ENCODE measurements at places on chromosomes 1 and 21.

DNA sequence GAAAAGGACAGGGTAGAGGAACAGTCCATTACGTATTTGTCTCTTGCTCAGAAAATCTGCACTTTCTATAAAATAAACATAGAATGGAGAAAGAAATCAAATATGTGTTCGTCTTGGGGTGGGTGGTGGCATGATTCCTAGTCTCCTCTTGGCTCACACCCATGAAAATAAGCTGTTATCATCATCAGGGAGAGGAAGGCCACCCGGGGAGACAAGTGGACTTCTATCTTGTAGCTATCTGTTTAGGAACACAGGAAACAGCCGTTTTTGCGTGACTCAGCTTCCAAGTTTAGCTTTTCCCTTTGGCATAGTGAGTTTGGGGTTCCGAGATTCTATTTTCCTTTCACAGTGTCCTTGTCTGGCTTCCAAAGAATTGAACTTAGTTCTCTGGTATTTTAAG, 622.3 kb downstream of the PTPRU start:
- DNase-seq: no peak

DNA sequence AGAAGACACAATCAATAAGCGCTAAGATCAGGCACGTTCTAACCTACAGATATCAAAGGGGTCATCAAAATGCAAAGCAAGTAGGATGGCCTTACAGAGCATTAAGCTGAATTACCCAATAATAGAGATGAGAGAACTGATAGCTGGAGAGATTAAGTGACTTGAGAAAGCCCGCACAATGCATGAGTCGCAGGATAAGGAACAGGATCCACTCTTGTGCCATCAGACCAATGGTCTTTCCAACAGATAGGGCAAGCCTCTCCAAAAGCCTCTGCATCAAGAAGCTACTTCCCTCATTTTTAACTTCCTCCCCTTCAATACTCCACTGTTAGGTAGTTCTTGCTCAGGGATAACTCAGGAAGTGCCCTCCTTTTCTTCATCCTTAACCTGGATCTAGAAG, 2.6 kb downstream of the CHML start:
- DNase-seq: peak; percentile 17

DNA sequence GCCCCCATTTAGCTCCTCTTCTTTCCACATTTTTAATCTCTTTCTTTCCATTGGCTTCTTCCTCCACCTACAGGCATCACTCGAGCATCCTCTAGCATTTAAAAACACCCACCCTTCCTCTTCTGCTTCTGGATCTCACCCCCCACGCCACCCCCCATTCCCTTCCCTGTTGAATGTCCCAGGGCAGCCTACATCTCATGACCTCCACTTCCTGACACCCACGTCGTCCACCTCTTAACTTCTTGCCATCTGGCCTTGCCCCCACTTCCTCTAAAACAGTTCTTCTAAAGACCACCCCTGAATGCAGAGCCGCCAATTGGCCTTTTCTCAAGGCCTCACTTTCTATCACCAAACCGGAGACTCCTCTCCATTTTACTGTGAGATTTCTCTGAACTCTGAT, 6.1 kb upstream of the ETNK2 start:
- DNase-seq: no peak

DNA sequence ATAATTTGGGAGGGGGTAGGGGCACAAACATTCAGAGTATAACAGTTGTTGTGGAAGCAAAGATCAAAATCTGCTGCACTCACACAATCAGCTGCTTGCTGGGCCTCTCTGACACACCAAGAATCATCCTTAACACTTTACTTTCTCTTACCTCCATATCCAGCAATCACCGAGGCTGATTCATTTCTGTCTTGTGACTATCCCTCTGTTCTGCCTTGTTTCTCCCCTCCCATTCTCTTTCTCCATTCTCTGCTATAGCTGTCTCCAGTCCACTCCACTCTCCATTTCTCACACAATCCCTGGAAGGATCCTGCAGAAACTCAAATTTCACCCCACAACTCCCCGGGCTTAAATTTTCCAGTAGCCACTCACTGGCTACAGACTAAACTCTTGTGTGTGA, 91.8 kb upstream of the NGF start:
- DNase-seq: no peak

DNA sequence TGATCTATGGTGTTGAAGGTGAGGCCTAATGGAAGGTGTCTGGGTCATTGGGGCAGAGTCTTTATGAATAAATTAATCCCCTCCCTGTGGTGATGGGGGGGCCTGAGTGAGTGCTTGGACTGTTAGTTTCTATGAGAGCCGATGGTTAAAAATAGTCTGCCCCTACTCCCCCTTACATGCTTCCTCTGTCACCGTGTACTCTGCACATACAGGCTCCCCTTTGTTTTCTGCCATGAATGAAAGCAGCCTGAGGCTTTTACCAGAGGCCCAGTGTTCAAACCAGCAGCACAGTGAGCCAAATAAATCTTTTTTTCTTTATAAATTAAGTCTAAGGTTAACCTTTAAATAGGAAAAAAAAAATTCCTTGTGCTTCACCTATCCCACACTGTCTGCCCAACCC, 657.0 kb downstream of the AMY1C start:
- no peak for DNase-seq
